ENCODE measurements at places on chromosomes 6 and 20. TPM values are rescaled to one million over a fixed set of nuclear protein-coding genes. Genes with fewer than 3 reads are reported as not detected.

DNA sequence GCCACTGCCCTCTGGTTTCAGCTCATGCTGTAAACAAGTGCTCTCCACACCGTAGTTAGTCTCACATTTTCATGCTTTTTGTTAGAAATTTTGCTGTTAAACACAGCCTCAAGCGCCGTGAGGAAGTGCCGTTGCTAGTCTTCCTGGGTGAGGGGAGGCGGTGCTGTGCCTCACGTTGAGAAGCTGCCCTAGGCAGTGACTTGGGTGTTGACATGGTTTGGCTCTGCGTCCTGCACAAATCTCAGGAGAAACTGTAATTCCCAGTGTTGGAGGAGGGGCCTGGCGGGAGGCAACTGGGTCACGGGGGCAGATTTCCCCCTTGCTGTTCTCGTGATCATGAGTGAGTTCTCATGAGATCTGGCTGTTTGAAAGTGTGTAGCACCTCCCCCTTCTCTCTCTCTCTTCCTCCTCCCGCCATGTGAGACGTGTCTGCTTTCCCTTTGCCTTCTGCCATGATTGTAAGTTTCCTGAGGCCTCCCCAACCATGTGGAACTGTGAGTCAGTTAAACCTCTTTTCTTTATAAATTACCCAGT lies 95.8 kb downstream of the ERMARD start:
- DNase-seq: no peak

DNA sequence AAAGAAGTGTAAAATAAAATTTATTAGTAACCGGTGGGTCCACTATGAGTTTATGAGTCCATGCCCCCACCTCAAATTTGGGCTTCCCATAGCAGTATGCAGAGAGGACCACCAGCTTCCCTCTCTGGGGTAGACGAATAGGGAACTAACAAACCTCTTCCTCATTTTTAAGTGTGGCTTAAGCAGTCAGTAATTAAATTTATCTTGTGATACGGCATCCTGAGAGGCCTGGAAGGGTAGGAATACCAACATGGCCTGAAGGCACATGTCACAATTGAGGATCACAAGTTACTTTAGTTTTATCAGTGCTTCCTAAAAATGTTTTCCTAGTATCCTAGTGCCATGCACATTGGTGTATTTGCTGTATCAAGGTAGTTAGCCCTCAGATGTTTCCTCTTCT lies 239.9 kb downstream of the HIVEP2 start:
- no peak for DNase-seq

- no peak for DNase-seq
These were observed 2.4 kb downstream of the TCF21 start for GRCh38 chr6:133891149-133891926.

- DNase-seq: no peak
These were observed 144.1 kb upstream of the BACH2 start for GRCh38 chr6:90440586-90441283.

SRSF12 gene
- 3.8 TPM for polyA plus RNA-seq

MEI4 gene
- polyA plus RNA-seq: 0.04 TPM
